Cerebellar nuclear complex (tissue), 1 donor: ENCODE measurements at places on chromosomes 3 and 15.
A peak's percentile ranks its signal among the peaks of the same experiment; 100 is the strongest.

DNA sequence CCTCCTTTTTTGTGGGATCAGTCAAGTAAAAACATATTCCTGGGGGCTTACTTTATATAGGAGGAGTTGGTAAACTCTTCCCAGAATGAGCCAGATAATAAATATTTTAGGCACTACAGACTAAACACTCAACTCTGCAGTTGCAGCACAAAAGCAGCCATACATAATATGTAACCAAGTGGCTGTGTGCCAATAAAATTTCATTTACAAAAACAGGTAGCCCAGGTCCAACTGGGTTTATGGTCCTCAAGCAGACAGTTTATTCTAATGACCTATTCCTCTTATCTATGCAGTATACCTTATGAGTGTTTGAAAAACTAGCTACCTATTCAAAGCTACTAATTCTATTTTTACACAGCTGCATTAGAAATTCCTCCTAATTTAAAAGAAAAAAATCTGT, 61.8 kb downstream of the FAIM start:
- DNase-seq = no peak

- DNase-seq = no peak
Observed at GRCh38 chr3:181700168-181701087, 11.3 kb upstream of the SOX2 start.

DNA sequence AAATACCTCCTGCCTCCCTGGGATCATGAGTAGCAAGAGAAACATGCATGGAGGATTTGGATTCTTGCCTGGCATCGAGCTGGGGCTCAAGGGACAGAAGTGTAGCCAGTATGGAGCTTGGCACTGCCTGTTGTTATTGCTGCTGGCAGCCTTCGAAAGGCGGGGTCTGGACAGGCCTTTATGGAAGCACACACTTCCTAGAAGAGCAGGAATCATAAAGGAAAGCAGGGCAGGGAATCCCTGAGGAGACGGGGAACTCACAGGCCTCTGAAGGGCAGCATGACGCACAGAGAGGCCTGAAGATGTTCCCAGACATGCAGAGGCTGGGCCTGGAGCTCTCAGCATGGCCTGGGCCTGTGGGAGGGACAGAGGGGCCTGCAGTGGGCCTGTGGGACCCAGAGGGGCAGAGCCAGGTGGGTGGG, 18.6 kb upstream of the SLC41A3 start:
- DNase-seq = peak; percentile 37

- no peak for DNase-seq
Observed at GRCh38 chr3:110569073-110569472, 502.5 kb upstream of the NECTIN3 start.

GRCh38 chr3:88203642-88204055, 53.9 kb downstream of the C3orf38 start:
- no peak for DNase-seq

DNA sequence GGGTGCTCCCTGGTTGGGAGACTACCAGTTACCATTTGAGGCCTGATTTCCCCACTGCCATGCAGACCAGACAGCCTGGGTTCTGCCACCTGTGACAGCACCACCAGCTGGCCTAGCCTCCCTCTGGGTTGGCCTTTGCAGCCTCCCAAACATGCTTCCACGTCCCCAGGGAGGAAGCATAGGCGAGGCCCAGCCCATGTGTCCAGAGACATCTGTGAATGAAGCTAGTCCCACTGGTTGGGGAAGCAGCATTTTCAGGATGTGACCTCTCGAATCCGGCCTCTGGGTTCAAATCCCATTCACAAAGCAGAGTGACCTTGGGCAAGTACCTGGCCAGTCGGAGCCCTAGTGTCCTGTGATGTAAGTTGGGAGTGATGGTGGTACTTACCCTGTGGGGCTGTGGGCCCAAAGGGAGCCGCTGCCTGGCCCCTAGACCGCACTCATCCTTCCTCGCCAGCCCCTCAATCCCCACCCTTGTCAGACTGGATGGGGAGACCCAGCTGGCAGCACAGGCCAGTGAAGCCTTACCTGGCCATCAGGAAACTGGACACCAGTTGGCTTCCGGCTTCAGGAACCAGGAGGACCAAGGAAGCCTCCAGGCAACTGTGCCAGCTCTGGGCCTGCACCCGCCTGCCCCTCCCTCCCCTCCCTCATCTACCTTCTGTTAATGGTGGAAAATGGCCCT, 6.0 kb downstream of the KLF15 start:
- DNase-seq = no peak

- no peak for DNase-seq
Observed at GRCh38 chr3:168618827-168619470, 523.2 kb upstream of the GOLIM4 start.

- DNase-seq = no peak
Observed at GRCh38 chr15:58070801-58071418, 5.4 kb upstream of the ALDH1A2 start.

DNA sequence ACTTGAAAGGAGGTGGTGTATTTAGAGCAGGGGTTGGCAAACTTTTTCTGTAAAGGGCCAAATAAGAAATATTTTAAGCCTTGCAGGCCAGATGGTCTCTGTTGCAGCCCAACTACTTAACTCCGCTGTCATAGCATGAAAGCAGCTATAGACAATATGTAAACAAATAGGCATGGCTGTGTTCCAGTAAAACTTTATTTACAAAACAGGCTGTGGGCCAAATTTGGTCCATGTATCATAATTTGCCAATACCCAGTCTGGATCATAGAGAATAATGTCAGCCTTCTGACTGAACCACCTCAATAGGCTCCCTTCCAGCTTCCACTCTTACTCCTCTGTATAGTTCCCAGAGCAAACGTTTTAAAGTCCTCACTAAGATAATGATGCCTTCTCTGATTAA, 638.8 kb upstream of the CFAP20DC start:
- DNase-seq = no peak

DNA sequence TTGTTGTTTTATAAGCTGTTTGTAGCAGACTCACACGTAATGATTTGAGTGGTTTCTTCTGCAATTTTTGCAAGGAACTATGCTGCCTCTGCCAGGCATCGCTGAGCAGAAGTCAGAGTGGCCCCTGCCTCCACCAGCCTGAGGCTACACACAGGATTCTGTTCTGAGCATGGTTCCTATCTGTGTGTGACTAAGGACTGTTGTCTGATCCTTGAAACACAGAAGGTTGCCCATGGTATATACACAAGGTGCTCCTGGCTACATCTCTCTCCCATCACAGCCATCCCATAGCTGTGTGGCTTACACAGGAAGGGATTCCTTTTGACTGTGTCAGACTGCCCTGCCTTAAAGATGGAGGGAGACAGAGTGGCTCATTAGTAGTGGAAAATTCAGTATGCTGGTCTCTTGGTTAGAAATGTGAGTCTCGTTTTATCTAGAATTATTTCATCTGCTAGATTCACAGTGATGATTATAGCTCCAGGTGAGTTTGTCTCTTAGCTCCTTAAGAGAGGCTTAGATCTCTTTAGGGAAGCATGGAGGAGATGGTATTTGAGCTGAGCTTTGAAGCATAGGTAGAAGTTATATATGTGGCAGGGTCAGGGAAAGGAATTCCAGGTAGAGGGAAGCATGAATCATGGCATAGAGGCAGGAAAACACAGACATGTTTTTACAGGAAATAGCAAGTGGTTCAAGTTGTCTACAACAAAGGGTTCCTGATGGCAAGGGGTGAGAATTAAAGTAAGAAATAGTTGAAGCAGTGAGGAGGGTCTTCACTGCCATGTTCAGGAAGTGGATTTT, 37.5 kb downstream of the SNAPC5 start:
- no peak for DNase-seq

GRCh38 chr15:66454143-66454542, 43.4 kb downstream of the SNAPC5 start:
- no peak for DNase-seq

- DNase-seq = no peak
Observed at GRCh38 chr15:29589416-29589815, 232.9 kb downstream of the TJP1 start.

- DNase-seq = no peak
Observed at GRCh38 chr3:39467394-39468107, at the start of gene MOBP. Gene MOBP, plus strand, starts transcription at chr3:39467680. Its CDS starts 34,390 bp downstream, at chr3:39502070.

DNA sequence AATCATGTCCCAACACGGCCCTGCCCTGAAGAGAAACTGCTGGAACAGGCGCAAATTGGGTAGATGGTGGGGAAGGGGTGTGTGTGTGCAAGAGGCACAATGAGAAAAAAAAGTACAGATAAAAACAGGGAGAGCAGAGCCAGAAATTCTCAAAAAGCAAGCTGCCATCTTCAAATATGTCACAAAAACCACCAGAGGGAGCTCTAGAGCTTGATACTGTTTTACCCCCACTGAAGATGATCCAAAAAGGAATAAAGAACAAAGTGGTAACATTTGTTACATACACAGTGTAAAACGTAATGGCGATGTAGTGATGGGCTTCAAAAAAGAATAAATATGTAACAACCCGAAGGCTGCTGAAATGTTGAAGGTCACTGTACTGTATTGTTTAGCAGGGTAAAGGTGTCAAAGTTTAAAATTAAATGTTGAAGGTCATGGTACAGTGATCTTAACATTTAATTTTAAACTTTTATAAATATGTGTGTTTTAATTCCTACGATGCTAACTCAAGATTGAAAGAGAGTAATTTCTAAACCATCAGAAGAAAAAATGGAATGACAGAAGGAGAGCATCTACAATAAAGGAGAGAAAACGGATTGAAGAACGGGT, 6.0 kb downstream of the SNRPA1 start:
- DNase-seq = no peak

- no peak for DNase-seq
Observed at GRCh38 chr3:114709102-114709501, 415.3 kb downstream of the TIGIT start.

DNA sequence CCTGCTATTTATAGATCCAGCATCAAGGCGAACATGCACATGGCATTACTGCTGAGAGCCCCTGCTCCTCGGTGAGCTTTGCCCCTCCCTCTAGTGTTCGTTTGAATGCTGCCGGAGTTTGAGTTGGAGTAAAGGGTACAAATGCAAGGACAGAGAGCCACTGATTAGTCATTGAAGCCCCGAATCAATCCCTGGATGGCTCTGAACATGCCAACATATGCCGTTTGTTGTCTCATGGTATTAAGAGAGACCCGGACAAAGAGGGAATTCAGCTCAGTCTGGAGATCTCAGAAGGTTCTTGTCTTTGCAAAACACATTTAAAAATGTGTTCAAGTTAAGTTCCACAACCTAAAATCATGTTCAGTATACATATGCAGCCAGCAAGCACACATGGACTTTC, 789.2 kb upstream of the NR2F2 start:
- no peak for DNase-seq

- no peak for DNase-seq
Observed at GRCh38 chr3:171526869-171527268, 66.7 kb upstream of the TNIK start.

GRCh38 chr3:4740397-4741105, 238.7 kb upstream of the BHLHE40 start:
- DNase-seq = no peak

DNA sequence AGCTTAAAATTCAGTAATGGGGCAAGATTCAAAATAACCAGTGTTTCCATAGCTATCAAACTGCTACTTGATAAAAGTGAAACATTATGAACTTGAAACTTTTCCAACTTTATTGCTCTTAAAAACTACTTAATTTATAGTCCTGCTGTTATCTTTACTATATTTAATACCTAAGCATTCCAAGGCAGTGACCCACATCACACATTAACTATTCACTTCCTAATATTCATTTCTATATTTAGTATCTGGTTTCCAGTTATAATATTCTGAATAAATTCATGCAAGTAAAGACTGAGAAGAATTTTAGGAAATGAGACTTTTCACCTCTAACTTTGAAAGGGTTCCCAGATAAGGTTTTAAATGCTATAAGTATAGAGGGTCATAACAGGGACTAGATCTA, 64.9 kb downstream of the UACA start:
- no peak for DNase-seq

- DNase-seq = no peak
Observed at GRCh38 chr3:71127052-71127831, 456.3 kb downstream of the FOXP1 start.

GRCh38 chr15:74793135-74794028, 11.5 kb downstream of the CSK start:
- DNase-seq = no peak

- DNase-seq = no peak
Observed at GRCh38 chr15:89654847-89655805, at the start of gene KIF7. Gene KIF7, minus strand, starts transcription at chr15:89655467. Its CDS starts 2,537 bp downstream, at chr15:89652930.

- no peak for DNase-seq
Observed at GRCh38 chr15:71443538-71443937, 328.3 kb downstream of the THSD4 start.

DNA sequence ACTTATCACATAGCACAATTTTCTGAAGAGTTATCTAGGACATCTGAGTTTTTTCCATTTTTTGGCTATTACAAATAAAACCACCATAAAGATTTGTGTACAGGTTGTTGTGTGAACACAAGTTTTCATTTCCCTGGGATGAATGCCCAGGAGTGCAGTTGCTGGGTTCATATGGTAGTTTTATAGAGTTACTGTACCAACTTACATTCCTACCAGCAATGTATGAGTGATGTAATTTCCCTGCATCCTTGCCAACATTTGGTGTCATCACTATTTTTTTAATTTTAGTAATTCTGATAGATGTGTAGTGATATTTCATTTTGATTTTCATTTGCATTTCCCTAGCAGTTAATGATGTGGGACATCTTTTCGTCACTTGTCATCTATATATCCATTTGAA, 20.5 kb downstream of the FILIP1L start:
- DNase-seq = no peak

DNA sequence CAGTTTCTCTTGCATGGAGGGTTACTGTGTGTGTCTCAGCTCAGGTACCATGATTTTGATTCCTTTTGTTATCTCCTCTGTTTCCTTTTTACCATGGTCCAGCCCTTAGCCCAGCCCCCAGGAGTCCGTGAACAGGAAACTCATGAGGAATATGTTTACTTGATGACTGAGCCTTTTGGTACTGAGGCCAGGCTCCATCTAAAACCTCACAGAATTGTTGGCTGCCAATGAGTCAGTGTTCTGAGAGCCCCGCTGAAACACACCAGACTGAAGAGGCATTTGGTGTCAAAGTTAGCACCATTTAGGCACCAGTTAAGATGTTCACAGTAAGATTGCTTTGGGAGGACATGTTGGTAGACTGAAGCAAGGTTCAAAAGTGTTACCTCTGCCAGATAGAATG, 80.9 kb downstream of the DGKG start:
- DNase-seq = no peak

DNA sequence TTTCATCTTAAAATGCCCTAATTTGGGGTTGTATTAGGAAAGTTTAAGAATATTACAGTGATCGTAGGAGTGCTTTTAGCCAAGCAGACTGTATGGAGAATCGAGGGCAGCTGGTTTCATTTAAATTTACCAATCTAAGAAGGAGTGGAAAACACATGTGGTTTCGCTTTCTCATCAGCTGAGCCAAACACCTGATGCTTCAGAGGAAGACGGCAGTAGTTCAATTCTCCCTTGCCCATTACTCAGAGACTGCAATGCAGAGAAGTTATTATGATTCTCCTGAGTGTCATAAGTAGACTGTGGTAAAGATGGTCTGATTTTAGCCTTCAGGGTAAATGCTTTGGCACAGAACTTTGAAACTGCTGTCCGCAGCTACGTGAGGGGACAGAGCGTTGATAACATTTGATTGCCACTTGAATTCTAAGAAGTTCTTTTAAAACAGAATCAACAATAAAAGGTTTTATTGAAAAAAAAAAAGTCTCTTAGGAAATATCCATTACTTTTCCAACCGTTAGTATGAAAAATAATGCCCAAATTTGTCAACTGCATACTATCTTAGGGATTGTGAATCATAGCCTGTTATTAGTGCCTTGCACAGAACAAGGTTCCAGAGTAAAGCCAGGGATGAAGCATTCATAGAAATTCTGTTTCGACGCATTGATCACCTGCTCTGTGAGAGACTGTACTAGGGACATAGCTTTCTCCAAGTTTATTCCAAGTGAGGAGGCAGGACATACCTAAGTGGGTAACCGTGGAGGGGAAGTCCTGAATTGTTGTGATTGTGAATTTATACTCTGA, 25.6 kb downstream of the LYSMD4 start:
- DNase-seq = no peak

- DNase-seq = no peak
Observed at GRCh38 chr3:40237889-40238571, 71.5 kb upstream of the EIF1B start.
